ENCODE measurements at places on chromosomes 16 and 17.

DNA sequence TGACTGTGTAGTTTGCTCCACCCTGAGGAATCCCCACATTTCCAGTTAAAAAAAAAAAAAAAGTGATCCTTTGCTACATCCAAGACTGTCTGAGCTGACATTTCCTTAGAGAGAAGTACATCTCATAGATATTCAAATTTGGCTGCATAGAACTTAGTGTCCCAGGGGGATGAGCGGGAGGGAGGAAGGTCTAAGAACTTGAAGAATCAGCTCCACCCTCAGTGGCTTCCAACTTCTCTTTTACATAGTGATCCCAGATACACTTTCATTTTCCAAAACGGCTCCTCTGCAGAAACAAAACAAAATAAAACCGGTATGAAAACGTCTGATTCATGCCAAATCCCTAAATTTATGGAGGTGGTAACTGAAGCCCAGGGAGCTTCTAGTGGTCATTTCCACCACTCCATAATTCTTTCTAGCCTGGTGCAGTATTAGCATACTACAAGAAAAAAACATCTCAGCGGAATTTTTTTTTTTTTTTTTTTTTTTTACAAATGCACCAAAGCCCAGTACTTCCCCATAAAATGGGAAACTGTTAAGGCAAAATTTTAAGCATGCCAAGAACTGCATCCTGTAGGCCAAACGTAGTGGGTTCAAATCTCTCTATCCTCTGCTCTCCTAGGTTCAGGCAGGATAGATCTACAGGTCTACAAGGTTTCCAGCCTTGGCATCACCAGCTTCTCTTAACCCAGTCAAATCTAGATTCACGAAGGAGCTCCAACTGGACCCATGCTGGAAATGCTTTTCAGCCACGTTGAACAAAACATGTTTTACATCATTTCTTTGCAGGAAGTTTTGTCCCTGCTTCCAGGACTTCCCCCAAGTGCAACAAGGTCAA lies 29.3 kb downstream of the MAF start:
- DNase-seq = no peak

DNA sequence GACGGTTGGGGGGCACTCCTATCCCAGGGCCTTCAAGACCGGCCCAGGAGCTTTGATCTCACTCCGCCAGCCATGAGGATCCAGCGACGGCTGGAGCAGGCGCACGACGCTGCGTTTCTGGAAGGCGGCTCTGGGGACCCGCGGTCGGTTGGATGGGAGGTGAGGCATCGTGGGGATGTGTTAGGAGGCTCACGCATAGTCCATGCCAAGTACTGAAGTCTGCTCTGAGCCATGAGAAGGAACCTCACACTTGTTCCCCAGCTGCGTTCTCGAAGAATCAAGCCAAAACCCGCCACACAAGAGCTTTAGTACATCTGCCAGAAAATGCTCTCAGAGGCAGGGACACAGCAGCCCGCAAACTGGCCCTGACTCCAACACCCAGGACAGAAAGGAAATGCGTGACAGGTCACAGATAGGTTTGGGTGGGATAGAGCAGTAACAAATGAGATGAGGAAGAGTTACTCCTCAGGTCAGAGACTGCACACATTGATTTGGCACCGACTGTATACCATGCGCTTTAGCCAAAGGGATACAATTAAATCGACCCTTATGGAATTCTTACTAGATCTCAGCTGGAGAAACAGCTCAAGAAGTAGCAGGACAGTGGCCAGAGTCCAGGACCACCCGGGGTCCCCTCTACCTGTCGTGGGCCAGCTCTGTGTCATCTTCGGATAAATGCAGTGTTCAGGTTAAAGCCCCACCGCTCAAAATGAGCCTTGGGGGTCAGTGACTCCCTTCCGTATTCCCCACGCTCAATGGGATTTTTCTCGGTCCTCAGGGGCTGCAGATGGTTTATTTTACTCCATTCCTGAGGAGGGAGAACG lies 6.7 kb upstream of the GSG1L start:
- no peak for DNase-seq

DNA sequence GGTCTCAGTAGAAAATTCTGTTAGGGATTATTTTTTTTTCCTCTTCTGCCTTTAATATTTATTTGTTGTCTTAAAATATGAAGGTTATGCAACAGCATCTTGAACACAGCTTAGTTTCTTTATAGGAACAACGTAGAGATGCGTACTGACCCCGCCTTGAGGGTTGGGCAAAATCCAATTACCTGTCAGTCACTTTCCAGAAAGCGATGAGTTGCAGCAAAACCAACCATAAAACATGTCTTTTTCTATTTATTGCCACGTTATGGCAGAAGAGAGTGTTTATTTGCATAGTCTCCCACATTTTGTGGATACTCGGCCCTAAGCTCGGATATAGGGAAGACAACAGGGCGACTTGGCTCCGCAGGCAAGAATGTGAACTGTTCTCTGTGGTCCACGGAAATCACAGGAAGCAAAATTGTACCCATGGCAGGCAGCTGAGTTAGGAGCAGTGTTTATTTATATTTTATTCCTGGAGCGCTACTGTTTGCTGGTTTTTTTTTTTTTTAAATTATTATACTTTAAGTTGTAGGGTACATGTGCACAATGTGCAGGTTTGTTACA lies 44.3 kb upstream of the CACNG5 start:
- DNase-seq = no peak

DNA sequence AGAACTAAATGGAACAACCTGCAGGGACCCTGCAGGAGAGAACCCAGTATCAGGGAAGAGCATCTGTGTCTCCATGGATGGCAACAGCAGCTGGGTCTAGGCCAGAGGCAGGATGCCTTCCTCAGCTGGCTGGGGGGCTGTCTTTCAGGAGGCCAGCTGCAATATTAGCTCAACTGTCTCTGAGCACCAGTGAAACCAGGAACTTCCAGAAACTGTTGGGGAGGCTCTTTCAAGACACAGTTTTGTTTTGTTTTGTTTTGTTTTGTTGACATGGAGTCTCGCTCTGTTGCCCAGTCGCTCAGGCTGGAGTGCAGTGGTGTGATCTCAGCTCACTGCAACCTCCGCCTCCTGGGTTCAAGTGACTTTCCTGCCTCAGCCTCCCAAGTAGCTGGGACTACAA lies 7.6 kb downstream of the GPR142 start:
- no peak for DNase-seq

DNA sequence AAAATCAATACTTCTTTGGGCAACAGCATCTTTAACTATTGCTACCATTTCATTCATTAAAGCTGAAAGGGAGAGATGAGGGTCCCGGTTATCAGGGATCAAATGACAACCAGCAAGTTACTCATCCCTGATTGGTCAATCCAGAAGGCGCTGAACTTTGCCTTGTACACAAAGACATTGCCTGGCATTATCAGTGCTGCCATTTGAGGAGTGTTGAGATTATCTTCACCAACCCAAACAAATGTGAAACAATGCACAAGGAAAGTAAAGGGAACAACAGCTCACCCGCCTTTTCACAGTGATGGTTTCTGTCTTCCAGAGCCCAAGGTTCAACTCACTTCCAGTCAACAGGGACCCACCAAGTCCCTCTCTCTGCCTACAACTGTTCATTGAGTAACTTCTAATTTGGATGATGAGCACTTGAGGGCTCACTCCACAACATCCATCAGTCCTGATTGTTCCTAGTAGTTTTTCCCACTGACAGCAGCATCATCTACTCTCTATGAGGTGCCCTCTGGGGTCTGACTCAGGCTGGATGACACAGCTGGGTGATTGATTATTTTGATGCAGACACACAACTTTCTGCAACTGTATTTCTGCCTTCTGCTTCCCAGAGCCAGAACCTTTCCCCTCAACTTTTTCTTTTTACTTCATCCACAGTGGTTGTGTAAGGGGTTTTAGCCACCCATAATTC lies 32.0 kb downstream of the LYRM9 start:
- DNase-seq = no peak

DNA sequence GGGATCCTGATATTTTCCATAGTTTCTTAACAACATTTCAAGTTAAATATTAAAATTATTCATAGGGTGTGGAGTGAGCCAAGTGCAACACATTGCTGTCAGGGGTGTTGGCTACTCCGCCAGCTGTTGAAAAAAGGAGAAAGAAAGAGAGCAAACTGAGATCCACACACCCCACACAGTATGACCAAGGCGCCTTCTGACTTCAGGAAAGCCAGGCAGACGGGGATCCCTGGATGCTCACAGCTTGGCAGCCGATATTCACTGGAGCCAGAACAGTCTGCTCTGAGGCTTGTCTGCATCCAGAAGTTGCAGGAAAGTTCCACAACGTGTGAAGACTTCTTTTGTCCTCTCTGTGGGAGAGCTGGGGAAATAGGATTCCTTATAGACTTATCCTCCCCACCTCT lies 9.3 kb downstream of the CHD9NB start:
- no peak for DNase-seq

DNA sequence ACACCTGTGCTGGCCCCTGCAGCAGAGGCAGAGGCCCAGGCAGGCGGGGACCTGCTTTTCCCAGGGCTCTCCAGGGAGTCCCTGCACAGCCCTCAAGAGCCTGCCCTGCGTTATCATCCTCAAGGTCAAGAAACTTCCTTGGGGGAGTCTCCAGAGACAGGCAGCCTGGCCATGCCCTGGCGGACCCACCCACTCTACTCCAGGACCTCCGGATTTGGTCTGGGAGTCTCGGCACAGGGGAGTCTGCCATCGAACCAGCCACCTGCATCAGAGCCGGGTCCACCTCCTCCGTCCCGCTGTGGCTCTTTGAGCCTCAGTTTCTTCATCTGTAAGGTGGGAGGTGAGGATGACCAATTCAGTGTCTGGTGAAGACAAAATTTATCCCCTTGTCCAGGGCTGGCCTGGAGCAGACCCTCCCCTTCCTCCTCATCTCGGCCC lies 75.3 kb upstream of the TNRC6C start:
- no peak for DNase-seq

GRCh38 chr17:42853004-42853403 lies 2.0 kb downstream of the AOC3 start:
- DNase-seq = no peak

GRCh38 chr17:76683011-76683755 lies 27.6 kb downstream of the MXRA7 start:
- no peak for DNase-seq

DNA sequence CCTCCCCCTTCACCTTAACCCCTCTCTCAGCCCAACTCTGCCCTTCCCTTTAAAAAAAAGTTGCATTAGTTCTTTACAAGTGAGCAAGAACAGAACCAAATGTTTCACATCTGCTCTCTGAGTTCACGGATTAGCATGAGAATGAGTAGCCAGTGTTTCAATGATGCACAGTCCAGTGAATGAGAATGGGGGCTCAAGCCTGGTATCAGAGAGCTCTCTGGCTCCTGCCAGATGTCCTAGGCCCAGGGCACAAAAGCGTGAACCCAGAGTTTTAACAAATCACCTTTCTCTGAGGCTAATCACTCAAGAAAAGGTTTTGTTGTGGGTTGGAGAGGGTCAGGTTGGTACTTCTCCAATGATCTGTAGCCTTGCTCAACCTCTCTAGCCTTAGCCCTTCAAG lies 41.5 kb upstream of the HS3ST3A1 start:
- DNase-seq = no peak

GRCh38 chr17:1792495-1793446 lies 30.9 kb downstream of the SERPINF1 start:
- no peak for DNase-seq
